ENCODE measurements at places on chromosomes 13 and 19.

- no peak for DNase-seq
These were observed 8.7 kb downstream of the ADAMTSL5 start for GRCh38 chr19:1503925-1504773.

DNA sequence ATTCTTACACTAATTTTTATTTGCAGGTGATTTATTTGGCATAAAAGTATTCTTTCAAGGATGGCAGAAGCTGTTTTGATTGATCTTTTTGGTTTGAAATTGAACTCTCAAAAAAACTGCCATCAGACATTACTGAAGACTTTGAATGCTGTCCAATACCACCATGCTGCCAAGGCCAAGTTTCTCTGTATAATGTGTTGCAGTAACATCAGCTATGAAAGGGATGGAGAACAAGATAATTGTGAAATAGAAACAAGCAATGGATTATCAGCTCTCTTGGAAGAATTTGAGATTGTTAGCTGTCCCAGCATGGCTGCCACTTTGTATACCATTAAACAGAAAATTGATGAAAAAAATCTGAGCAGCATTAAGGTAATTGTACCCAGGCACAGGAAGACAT lies 1.2 kb downstream of the LACC1 start:
- no peak for DNase-seq

- no peak for DNase-seq
These were observed 360 bp upstream of the ZNF69 start for GRCh38 chr19:11887234-11887610.

DNA sequence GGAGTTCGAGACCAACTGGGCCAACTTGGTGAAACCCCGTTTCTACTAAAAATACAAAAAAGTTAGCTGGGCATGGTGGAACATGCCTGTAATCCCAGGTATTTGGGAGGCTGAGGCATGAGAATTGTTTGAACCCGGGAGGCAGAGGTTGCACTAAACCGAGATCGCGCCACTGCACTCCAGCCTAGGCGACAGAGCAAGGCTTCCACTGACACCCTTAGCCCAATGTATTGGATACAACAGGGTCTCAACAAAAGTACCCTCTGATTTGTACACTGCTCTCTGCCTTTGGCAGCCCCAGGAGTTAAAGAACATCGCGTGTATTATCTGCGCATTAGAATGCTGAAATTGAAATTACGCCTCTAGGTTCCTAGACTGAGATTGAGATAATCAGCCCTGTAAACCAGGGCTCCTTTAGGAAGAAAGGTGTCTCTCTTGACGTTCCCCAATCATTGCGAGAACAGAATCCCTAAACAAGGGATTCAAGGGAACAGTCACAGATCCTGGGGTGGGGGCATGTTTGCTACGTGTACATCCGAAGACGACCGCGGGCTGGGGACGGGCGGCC lies 21.9 kb downstream of the IPO5 start:
- DNase-seq: no peak

GRCh38 chr13:34412817-34413375 lies 529.2 kb upstream of the NBEA start:
- peak; percentile 56 for DNase-seq

GRCh38 chr13:30908416-30908980 lies 2.4 kb downstream of the MEDAG start:
- no peak for DNase-seq

DNA sequence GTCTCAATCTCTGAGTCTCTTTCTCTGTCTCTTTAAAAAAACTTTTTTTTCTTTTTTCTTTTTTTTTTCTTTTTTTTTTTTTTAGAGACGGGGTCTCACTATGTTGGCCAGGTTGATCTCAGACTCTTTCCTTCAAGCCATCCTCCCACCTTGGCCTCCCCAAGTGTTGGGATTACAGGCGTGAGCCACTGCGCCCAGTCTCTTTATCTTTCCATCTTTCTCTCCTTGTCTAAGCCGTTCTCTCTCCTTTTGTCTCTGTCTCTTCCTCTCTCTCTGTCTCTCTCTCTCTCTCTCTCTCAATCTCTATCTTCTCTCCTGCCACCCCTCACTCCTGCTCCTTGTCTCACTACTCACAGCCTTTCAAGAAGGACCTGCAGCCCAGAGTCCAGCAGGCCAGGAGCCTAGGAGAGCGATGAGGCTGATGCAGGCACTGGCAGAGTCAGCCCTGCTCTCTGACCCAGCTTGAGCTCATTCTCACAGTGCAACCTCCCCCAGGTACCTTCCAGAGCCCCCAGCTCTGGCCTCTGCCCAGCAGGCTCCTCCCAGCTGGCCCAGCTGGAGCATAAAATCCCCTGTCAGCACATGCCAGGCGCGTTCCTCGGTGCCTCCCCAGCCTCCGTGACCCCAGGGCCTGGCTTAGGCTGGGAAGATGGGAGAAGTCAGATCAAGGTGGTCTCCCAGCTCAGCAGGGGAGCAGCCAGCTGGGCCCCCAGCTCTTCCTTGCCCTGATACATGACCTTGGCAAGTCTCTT lies at the start of gene NPHS1:
NPHS1 (minus strand) TSS at position 476 of the 752 bp plus-strand sequence. CDS start 667 bp downstream, outside the sequence.
- DNase-seq: no peak

DNA sequence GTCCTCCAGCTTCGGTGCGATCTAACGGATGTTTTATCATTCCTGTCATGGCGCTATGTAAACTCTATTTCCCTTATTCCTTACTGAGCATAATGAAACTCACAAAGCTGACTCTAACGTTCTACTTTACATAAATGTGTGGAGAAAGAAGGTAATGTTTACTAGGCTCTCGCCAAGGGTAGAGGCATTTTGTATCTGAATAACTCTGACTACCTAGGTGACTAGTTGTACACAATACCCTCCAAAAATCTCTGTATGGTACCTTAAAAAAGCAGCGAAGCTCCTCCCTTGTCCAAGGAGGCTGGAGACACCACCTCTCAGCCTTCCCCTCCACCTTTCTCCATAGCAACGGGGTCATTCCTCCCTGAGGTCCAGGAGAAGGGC lies 316 bp upstream of the ZNF530 start:
- DNase-seq: no peak

- no peak for DNase-seq
These were observed 23.0 kb downstream of the TUBA3C start for GRCh38 chr13:19158526-19159174.

GRCh38 chr13:104253063-104253680 lies 1187.0 kb upstream of the SLC10A2 start:
- no peak for DNase-seq

DNA sequence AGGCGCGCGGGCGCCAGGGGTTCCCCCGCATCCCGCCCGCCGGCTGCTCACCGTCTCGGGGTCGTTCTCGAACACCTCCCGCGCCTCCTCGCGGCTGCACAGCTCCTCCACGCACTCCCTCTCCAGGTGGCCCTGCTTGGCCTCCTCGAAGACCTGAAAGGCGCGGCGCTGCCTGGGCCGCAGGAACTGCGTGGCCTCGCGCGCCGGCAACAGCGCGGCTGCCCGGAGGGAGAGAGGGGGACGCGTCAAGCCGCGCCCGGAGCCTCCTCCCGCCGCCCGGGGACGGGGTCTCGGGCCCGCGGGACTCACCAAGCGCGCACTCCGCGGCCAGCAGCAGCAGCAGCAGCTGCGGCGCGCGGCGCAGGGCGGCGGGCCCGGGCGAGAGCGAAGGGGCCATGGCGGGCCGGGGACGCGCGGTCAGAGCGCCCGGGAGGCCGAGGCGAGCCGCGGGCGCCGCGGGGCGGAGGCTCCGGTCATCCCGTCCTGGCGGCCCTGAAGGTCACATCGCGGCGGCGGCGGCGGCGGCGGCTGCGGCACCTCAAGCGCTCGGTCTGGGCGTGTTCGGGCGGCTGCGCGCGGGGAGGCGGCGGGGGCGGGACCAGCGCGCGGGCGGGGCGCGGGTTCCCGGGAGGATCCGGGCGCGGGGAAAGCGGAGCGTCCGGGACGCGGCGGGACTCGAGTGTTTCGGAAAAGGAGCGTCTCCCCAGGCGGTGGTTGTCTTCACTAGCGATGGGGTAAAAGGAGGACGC lies at the start of gene GAS6:
GAS6 (minus strand) TSS at position 553 of the 749 bp plus-strand sequence; CDS start at position 397, 156 bp downstream.
- DNase-seq: no peak
